ENCODE measurements at places on chromosomes 7 and 10. TPM values are rescaled to one million over a fixed set of nuclear protein-coding genes. Genes with fewer than 3 reads are reported as not detected.

DNA sequence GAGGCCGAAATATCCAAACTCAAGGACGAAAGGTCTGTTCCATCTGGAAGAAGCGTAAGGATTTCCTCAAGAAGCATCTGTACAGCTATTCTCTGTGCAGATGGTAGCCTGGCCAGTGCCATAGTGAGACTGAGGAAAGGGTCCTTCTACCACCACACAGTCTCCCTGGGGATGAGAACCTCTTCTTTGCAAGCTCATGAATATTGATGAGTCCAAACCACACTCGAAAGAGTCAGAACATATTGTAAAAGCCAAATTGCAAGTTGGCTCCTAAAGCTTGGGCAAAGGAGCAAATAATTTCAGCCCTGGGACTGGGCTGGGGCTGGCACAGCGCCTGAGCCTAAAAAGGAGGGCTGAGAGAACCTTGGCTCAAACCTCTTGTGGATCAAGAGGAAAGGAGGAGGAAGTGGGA, 66.1 kb upstream of the PIP4K2A start:
- DNase-seq, result no peak

DNA sequence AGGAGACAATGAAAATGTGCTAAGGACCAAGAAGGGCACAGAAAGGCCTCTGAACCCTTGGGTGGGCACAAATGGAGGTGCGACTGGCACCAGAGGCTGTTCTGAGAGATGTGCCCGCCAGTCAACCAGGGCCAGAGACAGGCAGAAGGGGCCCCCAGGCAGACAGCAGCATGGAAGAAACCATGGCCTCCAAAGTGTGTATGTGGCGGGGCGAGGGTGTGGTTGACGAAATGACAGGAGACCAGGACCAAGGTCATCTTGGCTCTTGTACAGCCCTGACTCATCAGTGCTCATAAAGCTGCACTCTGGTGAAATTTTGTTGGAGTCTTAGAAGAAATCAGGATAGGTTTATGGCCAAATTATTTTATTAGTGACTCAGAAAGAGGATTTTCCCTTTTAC, 4.0 kb upstream of the MRPS24 start:
- DNase-seq, result peak; percentile 96

KLF14 gene
- not detected for total RNA-seq

ASB4 gene
- not detected for total RNA-seq

CHCHD2 gene
- total RNA-seq, result 392 TPM

PPRC1 gene
- total RNA-seq, result 16.4 TPM

- no peak for DNase-seq
Measured at GRCh38 chr7:4136036-4136435, 546.1 kb upstream of the FOXK1 start.

DNA sequence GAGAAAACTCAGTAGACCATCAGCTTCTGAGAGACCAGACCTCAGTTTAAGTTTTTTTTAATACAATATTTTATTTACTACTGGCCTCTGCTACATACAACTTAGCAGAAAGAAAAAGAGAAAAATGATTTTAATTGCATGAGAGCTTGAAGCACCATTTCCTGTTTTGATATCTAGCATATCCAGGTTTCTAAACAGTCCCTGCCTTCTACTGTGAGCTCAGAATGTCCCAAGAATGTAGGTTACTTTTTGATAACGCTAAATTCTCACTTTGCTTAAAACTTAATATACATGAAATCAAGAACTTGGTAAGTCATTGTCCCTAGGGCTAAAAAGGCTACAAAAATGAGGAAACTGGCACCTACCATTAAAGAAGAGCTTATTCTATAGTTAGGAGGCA, 7.0 kb downstream of the TMEM243 start:
- DNase-seq, result no peak

GRCh38 chr7:22356010-22356691, 803 bp downstream of the RAPGEF5 start:
- DNase-seq, result peak; percentile 7

All from GM23248 (cell line).